Stimulated activated CD4-positive, alpha-beta T cell treated with anti-CD3 and anti-CD28 coated beads, TNF-alpha, amount 100 ng/mL, for 1 hour (primary cell): ENCODE measurements at places on chromosomes 4 and X.

- DNase-seq: no peak
Observed at GRCh38 chrX:10223781-10224180, 67.0 kb downstream of the CLCN4 start.

GRCh38 chr4:43423276-43423675, 530.8 kb downstream of the GRXCR1 start:
- DNase-seq: no peak

GRCh38 chr4:118981839-118982381, 93.3 kb downstream of the SYNPO2 start:
- no peak for DNase-seq

GRCh38 chrX:28042826-28043564, 61.7 kb upstream of the DCAF8L1 start:
- DNase-seq: no peak

GRCh38 chr4:113080050-113080449, 30.6 kb downstream of the ANK2 start:
- no peak for DNase-seq

GRCh38 chr4:40506066-40506465, 123.6 kb downstream of the RBM47 start:
- DNase-seq: no peak

GRCh38 chrX:76550016-76550415, 122.5 kb downstream of the MAGEE1 start:
- DNase-seq: no peak

DNA sequence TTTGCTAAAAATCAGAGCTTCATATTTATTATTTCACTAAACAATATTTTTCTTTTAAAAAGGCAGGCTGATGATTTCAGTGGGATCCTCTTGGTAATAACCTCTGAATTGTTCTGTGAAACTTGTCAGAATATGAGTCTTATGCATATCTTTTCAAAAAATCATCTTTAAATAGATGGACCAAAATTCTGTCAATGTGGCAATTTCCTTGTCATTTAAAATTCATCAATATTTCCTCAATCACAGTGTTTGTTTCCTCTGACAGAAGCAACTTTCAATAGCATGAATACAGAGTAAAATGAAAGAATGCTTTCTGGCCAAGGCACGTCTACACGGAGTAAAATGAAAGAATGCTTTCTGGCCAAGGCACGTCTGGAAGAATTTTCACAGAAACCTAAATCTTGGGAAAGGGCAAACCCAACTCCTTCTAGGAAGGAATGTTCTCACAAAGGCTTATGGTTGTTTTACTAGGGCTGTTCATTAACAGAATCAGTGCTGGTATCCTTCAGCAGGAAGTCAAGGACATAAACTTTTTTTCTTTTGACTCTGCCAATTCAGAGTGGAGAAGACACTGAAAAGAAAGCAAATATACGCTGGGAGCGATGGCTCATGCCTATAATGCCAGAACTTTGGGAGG, 99.0 kb upstream of the GPR34 start:
- no peak for DNase-seq

- DNase-seq: no peak
Observed at GRCh38 chr4:152605031-152605430, 69.1 kb upstream of the FBXW7 start.

DNA sequence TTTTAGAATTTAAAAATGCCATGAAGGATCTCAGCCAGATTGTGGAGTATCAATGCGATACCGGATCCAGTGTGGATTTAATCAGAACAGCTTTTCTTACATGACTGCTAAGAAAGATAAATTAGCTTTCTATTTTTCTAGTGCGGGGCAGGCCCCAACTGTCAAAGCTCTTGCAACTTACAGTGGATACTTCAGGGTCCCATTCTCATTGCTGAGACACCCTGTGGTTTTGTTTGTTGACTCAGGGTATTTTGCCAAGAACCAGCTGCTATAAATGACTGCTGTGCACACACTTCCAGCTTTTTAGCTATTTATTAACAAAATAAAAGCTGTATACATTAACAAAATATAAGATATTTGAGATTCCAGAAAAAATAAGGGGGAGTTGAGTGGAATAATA, 166.4 kb downstream of the DCLK2 start:
- DNase-seq: no peak

- DNase-seq: no peak
Observed at GRCh38 chr4:31175242-31175910, 455.2 kb downstream of the PCDH7 start.

GRCh38 chrX:84469226-84469625, 33.0 kb downstream of the HDX start:
- no peak for DNase-seq

GRCh38 chr4:40623707-40624106, 6.0 kb downstream of the RBM47 start:
- no peak for DNase-seq

GRCh38 chrX:122565952-122566351, 618.1 kb upstream of the GRIA3 start:
- DNase-seq: no peak

DNA sequence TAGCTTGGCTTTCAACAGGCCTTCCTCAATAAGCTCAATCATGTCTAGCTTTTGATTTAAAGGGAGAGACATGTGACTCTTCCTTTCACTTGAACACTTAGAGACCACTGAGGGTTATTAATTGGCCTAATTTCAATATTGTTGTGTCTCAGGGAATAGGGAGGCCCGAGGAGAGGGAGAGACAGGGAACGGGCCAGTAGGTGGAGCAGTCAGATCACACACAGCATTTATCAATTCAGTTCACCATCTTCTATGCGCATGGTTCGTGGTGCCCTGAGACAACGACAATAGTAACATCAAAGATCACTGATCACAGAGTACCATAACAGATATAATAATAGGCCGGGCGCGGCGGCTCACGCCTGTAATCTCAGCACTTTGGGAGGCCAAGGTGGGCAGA, 17.8 kb downstream of the ZNF81 start:
- no peak for DNase-seq

DNA sequence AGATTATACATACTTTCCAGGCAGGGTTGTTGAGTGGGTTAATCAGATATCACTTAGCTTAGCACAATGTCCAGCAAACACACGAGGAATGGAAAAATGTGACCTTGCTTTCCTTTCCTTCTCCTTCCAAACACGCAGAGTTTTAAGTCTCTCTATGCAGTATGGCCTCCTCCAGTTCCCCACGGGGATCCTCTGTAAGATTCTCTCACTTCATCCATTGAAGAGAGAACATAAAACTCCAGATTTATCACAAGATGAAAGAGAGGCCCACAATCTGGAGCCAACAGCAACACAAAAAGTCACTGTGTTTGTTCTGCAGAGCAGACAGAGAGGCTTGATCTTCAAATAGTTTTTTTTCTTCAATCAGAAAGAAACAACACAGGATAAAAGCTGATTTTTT, 336.8 kb upstream of the CLNK start:
- no peak for DNase-seq

- no peak for DNase-seq
Observed at GRCh38 chr4:95610061-95610569, 61.3 kb upstream of the UNC5C start.

DNA sequence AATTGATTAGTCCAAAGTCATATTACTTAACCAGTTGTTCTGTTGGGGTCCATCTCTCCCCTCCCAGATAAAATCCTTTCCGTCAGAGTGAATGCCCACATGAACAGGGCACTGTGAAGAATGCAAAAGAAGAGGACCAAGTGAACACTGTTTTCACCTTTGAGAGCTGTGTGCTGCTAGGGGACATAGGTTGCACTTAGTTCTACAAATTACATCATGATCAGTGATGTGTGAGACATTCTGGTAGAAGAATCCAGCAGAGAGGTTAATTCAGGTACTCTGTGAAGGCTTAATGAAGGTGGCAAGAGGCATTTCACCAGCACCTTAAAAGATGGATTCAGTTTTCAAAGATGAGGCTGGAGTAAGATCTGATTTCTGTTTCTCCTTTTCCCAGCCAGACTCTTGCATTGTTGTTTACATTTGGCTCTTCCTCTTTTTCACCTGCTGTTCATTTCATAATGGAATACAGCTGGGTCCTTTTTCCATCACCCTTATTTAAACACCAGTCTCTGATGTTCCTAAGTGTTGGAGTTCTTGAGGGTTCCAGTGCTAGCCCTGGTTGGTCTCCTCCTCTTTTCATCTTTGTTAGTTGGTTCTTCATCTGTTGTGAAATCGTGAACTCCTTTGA, 10.9 kb downstream of the GAB1 start:
- DNase-seq: no peak

- DNase-seq: no peak
Observed at GRCh38 chr4:173501592-173502150, 28.4 kb downstream of the HAND2 start.

DNA sequence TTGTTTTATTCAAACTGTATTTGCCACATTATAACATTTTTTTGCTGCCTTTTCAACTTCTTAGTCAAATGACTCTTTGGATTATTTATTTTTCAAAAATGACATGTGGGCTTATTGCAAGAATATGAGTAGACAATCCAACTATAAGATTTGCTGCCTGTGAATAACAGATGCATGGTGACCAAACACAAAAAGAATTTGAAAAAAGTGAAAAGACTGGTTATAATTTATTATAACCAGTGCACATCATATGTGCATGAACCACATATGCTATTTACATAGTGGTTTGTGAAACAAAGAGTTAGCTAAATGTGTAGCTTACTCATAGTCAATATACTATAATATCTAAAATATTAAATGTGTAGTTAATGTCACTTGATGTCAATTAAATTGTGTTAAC, 2086.8 kb downstream of the ARAP2 start:
- DNase-seq: no peak

DNA sequence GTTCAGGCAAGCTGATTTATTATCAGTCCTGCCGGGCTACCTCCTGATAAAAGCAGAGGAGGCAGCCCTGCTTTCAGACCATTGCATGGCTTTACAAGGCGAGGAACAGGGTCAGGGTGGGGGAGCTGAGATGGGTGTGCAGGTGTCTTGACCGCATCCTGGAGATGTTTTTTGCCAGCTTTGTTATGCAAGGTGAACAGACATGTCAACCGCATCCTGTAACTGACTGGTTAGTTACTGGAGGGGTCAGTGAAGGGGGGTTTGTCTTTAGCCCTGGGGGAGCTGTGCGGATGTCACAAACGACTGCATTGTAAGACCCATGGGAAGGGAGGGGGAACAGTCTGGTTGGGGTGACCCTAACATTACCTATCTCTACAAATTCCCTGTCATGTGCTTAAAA, 10.0 kb downstream of the ADAM29 start:
- DNase-seq: no peak

DNA sequence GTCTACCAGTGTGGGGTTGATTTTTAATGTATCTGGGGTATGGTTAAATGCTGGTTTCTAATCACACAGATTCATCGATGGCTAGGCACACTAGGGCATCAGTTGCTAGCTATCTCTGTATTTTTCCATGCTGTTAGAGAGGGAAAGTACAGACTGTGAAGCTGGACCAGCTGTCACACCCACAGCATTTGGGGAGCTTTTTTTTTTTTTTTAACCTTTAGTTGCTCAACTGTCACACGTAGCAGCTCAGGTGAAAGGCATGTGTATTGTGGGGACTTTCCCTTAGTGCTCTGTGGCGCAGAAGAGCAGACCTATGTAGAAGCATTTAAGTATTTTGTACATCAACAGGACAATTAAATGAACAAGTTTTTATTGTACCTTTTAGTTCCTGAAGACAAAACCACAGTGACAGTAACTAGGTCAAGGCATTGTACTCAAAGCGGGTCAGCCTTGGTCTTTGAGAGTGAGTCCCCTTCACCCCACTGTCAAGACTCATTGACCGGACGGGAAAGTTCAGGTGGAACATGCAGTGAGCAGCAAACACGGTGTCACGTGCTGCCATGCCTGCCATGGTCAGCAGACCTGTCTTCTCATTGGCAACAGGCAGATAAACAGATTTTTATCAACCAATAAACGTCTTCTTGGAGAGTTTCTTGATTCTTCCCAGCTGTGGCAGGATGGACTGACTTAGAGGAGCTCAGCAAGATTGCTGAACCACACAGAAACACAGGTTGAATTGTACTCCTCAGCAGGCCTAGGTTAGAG, 65.3 kb downstream of the CASP3 start:
- DNase-seq: no peak

DNA sequence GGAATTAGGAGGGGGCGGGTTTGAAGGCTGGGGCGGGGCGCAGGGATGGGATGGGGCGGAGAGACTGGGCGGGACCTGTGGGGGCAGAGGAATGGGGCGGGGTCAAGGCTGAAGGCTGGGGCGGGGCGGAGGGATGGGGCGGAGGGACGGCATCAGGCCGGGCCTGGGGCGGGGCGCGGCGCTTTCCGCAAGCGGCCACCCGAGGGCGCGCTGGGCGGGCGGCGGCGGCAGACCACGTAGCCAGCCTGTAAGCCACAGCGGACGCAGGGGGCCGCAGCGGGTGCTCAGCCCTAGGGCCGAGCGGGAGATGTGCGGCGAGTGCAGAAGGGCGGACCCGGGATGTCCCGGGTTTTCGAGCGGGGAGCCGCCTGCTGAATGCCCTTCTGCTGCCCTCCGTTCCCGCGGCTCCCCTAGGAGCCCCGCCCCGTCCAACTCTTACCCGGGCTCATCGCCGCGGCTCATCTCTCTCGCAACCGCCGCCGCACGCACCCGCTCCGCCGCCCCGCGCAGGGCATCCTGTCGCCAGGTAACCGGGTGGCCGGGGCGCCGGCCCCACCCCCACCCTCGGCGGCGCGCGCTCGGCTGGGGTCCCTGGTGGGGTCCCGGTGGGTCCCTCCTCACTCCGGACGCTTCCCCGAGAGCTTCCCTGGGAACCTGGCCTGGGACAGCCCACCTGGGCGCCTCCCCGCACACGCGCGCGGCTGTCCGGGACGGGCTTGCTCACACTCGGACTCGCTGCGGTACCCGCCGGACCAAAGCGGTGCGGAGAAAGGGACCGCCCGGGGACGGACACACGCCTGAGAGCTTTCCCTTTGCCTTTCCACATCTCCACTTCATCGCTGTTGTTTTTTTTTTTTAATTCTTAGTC, at the start of gene CCDC110:
TSS of gene CCDC110 (minus strand) at position 499 of the 868 bp plus-strand sequence. CDS start at position 449, 50 bp downstream.
- DNase-seq: peak; percentile 89

DNA sequence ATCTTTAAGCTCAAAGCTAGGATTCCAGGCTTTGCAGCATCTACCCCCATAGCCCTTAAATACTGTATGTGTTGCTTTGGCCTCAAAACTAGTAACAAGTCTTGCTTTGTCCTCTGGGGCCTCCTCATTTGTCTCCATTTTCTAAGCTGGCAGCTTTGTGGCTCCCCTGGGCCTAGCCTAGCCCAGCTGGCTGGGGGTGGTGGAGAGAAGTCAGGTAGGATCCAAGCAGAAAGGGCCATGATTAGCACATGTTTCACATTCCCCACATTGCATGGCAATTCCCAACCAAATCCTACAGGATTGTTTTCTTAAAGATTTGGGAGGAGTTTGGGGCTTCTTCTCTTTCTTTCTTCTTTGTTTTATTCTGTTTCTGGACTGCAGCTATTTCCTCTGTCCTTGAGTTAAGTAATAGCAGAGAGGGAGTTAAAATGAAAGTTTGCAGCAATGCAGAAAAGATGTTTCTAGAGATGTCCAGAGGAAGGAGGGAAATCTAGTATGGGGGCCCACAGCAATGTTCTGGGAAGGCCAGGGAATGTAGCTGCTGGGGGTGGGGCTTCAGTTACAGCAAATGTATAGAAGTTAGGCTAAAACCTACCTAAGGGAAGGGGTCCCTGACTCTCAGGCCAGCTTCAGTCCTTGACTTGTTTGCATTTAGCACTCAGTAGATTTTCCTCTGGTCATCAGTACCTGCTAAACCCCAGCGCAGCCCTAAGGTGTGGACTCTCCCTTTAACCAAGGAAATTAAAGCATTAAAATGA, 92.1 kb downstream of the SHROOM4 start:
- DNase-seq: no peak
